ENCODE measurements at places on chromosomes 12 and 14.

DNA sequence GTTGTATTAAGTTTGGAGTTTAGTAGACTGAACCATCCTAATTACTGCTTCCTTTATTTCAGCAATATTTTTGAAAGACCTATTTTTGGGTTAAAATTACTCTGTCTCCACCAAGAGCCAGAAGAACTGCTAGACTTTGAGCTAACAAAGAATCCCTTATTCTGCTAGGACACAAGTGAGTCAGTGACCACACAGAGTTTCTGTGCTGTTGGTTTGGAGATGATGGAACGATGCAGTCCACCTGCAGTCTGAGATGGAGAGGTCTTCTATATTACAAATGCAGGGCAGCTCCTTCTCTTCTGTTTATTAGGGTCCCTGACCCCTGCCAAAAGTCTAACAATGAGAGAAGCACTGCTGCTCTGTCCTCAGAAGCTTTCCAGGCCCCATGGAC lies 6.7 kb upstream of the STXBP6 start:
- DNase-seq: no peak

- DNase-seq: no peak
Observed at GRCh38 chr14:101589486-101590015, 28.3 kb downstream of the DIO3 start.

DNA sequence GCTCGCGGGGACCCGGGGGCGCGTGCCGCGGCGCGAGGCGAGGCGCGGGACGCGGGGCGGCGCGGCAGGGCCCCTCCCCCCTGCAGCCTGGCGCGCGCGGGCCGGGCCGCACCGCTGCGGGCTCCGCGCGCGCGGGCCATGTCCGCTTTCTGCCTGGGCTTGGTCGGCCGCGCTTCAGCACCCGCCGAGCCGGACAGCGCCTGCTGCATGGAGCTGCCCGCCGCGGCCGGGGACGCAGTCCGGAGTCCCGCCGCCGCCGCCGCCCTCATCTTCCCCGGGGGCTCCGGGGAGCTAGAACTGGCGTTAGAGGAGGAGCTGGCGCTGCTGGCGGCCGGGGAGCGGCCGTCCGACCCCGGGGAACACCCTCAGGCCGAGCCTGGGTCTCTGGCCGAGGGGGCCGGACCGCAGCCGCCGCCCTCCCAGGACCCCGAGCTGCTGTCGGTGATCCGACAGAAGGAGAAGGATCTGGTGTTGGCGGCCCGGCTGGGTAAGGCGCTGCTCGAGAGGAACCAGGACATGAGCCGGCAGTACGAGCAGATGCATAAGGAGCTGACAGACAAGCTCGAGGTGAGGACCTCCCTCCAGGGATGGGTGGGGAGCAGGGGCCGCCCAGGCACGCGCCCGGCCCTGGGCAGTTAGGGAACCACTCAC lies 820 bp downstream of the BICDL1 start:
- no peak for DNase-seq

DNA sequence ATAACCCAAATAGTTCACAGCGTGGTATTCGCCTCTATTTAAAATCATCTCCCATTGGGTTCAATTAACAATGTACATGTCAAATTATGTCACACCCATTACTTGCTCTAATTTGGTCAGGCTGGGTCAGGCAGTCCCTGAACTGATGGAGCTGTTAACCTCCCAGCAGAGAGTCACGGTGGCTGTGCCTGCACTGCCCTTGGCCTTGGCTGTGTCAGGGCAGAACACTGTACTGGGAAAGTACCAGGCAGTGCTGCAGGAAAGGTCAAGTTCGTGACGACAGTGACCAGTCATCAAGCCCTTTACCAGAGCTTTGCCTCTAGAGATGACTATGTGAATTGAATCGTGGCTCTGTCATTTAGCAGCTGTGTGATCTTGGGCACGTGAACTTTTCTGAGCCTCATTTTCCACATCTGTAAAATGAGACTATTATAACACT lies 100.0 kb downstream of the ARF6 start:
- DNase-seq: no peak

- no peak for DNase-seq
Observed at GRCh38 chr12:123021688-123022604, 41.5 kb downstream of the ARL6IP4 start.

DNA sequence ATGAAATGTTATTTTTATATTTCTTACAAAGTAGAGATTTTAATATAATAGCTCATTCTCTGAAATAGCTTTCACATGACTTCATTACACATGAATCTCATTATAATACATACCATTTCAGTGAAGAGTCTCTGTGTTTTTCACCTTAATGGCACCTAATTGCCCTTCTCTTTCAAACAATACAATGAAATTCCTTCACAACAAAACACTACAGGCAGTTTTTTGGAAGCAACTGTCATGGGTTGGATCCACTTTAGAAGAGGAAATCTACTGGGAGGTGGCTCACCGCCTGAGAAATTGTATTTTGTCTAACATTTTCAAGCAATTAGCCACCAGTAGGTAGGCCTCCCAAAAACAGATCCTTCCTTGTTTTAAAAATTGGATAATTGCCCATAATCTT lies 40.3 kb upstream of the RGS6 start:
- DNase-seq: no peak

GRCh38 chr12:122610911-122611310 lies 83.9 kb downstream of the KNTC1 start:
- DNase-seq: no peak

DNA sequence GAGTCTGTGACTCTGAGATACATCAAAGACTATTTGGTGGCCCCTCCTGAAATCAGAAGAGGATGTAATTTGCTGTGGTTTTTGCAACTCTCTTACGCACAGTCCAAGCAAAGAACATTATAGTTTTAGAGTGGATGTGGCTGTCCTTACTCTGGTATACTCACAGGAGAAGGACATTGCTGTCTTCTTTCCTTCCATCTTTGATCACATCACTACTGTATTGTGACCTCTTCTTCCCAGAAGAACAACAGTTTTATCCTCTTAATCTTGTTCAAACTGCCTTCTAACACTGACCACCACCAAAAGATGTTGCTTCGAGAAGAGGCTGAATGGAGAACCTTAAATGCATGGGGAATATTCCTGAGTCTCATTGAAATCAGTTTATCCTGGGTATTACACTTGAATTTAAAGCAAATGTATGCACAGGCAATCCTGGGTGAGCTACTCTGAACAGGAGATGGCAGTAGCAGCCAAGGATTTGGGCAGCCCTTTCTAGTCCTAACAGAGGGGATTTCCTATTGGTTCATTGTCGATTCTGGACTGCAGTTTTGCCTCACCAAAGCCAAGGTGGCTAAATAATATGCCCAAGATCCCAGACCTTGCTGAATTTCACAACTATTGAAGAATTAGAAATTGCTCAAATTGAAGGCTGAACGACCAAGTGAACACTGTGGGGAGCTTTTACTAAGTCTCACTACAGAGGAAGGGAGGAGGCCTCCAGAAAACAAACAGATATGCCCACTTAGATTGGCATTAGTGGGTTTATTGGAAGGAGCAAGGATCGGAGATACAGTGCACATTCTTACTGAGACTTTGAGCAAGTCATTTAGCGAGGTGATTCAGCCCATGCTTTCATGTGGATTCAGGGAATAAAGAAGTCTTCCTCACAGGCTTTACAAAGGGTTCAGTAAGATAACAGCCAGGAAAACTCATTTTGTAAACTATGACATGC lies 282.8 kb downstream of the PAWR start:
- no peak for DNase-seq

DNA sequence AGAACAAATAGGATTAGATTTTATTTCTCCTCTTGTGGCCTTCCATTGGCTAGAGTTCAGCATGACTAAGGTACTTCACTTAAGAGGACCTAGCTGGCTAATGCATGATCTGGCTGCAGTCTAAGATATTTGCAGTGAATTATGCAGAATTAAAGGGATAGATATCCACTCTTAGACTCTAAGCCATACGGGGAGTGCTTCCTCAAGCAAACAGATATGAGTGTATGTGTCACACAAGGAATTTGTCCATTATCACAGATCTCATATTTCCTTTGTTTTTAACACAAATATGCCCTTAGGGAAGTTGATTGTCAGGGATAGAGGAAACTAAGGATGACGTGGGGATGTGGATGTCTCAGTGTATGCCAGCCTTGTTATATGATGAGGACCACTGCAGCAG lies 88.1 kb upstream of the DHRS4 start:
- DNase-seq: no peak

GRCh38 chr12:76939701-76940100 lies 60.9 kb upstream of the CSRP2 start:
- DNase-seq: no peak

- no peak for DNase-seq
Observed at GRCh38 chr12:115403253-115403652, 719.3 kb upstream of the TBX3 start.

DNA sequence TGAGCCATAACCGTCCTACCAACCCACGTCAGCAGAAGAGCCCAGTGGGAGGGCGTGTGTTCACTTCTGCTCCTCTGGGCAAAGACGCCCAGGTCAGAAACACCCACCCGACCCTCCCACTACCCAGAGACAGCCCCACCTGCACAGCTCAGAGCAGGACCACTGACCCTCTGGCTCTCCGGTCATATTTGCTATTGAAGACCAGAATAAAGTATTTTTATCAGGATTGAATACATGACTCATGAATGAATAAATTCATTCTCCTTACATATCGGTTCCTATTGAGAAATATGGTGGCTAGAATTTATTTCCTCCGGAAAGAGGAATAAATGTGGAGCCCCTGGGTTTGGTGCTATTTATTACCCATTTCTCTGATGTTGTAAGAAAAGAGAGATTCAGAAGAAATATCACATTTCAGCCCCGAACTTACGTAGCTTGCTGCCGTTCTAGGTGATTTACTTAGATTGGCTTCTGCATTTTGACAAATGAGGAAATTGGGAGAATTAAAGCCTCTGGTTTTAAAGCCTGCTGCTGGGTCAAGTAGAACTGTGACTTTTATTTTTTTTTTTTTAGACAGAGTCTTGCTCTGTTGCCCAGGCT lies 36.4 kb upstream of the P2RX7 start:
- DNase-seq: no peak

DNA sequence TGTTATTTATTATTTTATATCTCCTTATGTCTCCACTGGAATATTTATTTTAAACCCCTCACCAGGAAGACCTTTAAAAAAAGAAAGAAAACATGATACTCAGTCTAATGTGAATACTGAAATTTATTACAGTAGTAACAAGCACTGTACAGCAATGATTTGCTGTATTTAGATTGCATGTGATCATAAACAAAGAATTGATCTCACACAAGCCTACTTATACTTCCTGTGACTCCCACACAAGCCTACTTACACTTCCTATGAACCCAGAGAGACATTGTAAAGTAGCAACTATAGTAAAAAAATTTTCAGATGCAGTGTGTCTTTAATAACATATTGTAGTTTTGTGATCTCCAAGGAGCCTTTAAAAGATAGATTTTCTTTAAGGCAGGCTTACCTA lies 142.7 kb upstream of the SYT1 start:
- no peak for DNase-seq

- DNase-seq: no peak
Observed at GRCh38 chr12:47458279-47458678, 247.6 kb downstream of the RPAP3 start.

GRCh38 chr12:103665971-103666370 lies 78.9 kb downstream of the STAB2 start:
- DNase-seq: no peak

DNA sequence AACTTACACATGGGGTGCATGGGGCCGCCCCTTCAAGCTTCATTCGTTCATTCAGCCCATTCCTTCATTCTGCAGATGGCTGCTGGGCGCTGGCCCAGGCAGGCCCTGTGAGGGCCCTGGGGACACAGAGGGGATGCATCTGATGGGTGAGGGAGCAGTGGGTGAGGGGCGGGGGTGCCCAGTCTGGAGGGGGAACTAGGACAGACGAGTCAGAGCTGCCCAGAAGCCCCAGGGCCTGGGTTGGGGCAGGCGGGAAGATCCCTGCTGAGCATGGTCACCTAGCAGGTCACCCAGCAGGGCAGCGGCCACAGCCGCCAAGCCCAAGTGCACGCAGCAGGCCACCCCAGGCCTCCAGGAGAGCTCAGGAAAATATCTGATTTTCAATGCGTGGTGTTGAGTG lies 14.1 kb downstream of the TRMT61A start:
- no peak for DNase-seq

DNA sequence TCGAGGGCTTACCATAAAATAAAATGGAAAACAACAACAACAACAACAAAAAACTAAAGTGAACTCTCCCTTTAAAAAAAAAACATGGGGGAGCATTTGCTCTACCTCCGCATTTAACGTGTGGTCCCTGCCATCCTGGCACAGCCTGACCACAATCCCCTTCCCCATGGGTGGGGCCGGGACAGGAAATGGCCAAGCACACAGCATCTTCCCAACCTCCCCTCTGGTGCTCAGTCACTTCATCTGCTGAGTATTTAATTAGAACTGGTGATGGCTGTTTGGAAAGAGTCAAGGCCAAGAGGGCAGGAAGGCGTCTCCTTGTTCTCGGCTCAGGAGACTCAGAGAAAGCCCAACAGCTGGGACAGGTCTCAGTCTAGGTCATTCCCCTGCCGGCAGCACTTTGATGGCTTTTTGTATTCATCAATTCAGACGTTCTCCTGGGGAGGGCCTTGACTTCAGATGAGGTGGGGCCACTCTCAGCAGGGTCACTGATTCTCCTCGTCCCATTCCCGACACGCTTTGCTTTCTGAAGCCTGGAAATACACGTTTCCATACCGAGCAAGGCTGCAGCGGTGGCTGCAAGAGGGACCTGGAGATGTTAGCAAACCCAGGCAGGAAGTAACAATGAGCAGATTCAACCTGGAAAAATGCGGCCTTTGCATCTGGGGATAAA lies 44.4 kb downstream of the ANO2 start:
- DNase-seq: no peak

- DNase-seq: no peak
Observed at GRCh38 chr14:105453847-105454246, 20.8 kb upstream of the CRIP2 start.

DNA sequence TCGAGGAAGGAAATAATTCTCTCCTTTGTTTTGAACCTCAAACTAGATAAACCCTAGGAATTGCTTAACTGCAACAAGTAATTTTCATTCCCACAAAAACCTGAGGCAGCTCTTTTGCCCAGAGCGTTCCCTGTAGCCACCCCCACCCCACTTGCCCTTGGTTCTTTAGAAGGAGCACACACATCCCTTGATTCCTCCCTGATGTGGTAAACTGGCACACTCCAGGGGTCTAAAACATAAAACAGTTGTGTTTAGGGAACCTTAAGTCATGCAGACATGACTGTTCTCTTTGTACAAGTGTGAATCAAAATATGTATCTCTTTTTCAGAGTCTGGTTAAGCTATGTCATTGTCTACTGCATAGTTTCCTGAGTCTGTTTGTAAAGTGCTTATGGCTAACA lies 14.0 kb downstream of the MAPK1IP1L start:
- DNase-seq: no peak

DNA sequence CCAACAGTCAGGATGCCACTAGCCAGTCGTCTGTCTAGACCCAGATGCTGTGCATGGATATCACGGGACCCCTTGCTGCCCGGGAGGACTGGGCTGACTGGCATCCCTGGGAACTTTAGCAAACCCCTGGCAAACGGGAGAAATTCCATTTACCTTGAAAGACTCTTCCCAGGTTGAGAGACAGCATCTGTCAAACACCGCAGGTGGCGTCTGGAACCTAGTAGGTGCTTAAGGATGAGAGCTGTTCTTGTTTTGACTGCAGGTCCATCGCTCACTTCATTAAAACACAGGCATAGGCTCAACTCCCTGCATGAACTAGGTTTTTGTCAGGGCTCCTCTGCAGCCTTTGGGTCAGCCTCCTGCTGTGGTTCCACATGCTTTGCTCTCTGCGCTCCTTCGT lies 546.3 kb downstream of the BCL11B start:
- DNase-seq: no peak

GRCh38 chr12:92395322-92395721 lies 249.7 kb upstream of the BTG1 start:
- no peak for DNase-seq

All from NCI-H774 (cell line).